ENCODE measurements at places on chromosomes 4 and X.

DNA sequence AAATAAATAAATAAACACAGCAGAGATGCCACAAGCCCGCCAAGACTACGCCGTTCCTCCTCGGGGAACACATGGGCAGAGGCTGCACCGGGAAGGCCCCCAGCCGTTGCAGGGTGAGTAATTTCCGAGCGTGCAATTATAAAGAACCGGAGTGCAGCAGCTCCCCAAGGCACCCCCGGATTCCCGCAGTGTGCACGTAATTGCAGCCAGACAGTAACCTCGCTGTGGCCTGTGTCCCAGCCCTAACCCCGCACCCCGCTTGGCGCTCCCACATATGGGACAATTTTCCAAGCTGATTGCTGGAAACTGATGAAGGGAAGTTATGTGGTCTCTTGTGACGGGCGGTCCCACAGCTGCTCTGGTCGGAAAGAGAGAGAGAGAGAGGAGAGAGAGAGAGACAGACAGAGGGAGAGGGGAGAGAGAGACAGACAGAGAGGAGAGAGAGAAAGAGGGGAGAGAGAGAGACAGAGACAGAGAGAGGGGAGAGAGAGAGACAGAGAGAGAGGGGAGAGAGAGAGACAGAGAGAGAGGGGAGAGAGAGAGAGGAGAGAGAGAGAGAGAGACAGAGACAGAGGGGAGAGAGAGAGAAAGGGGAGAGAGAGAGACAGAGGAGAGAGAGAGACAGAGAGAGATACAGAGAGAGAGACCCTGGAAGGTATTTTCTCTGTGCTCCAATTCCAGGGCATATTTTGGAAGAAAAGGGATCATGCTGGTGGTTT lies 275.4 kb downstream of the SHOX start:
- DNase-seq, result no peak

GRCh38 chrX:136322064-136322463 lies 21.3 kb downstream of the ADGRG4 start:
- DNase-seq, result no peak

DNA sequence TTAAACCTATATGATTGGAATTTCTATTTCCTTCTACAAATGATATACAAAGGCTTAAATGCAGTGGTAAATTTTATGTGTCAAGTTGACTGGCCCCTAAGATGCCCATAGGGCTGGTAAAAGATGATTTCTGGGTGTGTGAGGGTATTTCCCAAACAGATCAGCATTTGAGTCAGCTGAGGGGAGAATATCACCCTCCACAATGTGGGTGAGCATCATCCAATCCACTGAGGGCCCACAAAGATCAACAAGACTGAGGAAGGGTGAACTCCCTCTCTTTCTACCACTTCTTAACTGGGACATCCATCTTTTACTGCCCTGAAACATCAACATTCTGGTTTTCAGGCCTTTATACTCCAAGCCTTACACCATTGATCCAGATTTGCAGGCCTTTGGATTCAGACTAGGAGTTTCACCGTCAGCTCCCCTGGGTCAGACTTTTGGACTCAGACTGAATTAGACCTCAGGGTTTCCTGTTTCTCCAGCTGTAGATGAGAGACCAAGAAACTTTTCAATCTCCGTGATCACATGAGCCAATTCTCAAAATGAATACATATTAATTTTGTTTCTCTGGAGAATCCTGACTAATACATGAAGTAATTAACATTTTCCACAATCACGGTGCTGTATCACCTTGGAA lies 1020.7 kb upstream of the SLIT2 start:
- DNase-seq, result no peak

DNA sequence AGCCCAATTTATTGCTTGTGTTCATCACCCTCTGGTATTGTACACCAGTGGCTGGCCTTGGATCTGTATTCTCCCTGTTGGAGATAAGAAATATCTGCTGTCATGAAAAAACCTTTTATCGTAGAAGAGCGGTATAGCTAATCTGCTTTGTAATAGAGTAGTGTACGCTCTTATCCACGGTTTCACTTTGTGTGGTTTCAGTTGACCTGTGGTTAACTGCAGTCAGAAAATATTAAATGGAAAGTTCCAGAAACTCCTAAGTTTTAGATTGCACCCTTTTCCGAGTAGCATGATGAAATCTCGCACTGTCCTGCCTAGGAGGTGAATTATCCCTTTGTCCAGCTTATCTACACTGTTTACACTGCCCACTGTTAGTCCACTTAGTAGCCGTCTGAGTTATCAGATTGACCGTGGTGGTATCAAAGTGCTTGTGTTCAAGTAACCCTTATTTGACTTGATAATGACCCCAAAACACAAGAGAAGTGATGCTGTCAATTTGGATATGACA lies 42.4 kb downstream of the KDM6A start:
- no peak for DNase-seq

DNA sequence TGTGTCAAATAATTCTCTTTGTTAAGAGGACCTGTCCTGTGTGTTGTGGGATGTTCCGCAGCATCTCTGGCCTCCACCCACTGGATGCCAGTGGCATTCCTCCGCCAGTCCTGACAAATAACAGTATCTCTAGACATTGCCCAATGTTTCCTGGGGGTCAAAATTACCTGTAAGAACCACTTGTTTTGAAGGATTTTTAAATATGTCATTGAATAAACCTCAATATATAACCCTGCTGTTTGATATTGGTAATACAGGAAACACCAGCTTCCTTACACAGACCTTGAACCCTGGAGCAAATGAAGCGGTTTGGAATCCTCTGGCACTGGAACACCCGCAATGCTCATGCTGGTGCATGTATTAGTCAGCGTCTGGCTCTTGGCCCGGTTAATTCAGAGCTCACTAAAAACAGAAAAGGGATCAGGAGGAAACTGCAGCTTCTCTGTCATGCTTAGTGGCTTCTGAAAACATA lies 101.3 kb downstream of the TBL1X start:
- DNase-seq, result no peak

GRCh38 chr4:119142833-119143232 lies 7.2 kb downstream of the MYOZ2 start:
- no peak for DNase-seq

DNA sequence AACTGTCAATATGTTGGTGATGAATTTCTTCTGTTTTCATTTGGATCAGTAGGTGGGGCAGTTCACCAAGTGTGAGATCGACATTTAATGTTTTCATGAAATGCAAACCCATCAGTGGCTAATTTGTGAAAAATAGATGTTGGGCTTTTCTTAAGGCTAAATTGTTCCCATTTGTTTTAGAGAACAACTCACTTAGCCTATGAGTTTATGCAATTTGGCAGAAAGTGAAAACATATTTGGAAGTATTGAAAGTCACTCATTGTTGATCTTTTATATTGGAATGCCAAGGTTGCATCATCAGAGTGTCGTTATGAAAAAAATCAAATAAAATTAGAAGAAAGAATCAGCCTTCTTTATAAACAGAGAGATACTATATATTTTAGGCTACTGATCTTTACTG lies 132.4 kb downstream of the RPA4 start:
- no peak for DNase-seq

GRCh38 chr4:173531086-173531965 lies 1.3 kb upstream of the HAND2 start:
- no peak for DNase-seq

GRCh38 chrX:53321230-53321942 lies 40.0 kb upstream of the IQSEC2 start:
- no peak for DNase-seq

DNA sequence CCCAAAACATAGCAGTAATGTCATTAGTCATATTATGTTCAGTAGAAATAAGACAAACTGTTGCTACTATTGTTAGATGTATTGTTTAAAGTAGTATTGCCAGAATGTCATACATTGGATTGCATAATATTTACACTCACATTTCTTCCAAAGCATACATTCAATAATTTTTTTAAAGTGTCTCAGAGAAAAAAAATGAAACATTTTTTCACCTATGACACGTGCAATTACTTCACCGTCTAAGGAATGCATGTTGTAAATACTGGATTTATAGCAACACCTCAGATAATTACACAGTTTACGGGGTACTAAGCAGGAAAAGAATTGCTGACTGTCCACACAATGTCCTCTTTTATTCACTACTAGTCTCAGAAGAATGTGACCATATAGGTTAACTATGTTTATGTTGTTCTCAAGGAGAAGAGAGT lies 162.1 kb downstream of the PCDH18 start:
- no peak for DNase-seq

All from CD4-positive, alpha-beta T cell treated with Interferon alpha-2 for 1 hour (primary cell).